ENCODE measurements at places on chromosomes 12 and 14.
A peak's percentile ranks its signal among the peaks of the same experiment; 100 is the strongest.

DNA sequence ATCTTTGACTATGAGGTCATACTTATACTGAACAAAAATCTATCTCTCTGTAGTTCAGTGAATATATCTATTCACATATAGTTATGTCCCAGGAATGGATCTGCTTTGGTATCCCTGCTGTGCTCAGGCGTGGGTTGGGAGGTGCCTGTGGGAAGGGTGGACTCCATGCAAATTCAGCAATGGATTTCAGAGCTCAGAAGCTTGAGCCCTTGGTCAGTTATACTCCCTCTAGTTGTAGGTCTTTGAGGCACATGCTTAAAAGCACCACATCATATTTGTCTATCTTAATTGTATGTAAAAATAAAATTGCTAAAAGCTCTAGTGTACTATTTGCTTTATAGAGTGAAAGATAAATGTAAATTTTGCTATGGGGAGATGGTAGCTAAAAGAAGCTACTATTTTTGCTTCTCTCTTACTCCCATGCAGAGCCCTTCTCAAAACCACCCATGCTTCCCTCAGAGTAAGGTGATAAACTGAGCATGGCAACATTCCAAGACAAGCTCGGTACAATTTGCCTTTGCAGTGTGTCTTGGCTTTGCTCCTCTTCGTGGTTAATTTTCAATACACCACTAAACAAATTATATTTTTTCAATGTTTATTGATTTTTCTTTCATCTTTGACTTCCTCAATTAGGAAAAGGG, 54.9 kb downstream of the SLC16A7 start:
- DNase-seq = no peak

DNA sequence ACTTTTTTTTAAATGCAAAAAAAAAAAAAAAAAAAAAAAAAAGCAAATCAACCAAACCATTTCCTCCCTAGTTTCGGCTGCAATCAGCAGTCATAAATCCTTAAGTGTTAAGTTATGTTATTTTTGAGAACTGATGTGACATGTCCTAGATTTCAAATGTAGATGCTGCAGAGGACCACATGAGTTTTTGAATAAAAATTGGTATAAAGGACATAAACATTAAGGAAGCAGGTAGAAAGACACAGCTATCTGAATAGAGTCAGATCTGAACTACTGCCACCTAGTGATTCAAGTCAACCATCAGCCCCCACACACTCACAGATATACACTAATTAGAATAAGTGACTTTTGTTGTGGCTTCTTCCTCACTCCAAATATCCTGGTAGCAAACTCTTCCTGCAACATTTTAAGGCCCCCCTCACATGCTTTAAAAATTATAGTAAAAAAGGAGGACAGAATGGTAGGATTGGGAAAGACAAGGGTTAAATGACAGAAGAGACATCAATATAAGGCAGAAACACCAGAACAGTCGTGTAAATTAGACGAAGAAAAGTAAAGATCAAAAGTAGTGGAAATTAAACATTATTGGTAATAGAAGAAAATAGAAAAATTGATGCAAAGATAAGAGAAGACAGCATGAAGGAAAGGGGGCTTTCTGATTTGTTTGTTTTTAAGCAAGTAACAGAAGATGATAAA, 394.5 kb upstream of the ATP2B1 start:
- DNase-seq = peak; percentile 14

GRCh38 chr12:2387103-2387834, 334.5 kb downstream of the CACNA1C start:
- DNase-seq = no peak

GRCh38 chr12:78888568-78888967, 24.0 kb downstream of the SYT1 start:
- no peak for DNase-seq

DNA sequence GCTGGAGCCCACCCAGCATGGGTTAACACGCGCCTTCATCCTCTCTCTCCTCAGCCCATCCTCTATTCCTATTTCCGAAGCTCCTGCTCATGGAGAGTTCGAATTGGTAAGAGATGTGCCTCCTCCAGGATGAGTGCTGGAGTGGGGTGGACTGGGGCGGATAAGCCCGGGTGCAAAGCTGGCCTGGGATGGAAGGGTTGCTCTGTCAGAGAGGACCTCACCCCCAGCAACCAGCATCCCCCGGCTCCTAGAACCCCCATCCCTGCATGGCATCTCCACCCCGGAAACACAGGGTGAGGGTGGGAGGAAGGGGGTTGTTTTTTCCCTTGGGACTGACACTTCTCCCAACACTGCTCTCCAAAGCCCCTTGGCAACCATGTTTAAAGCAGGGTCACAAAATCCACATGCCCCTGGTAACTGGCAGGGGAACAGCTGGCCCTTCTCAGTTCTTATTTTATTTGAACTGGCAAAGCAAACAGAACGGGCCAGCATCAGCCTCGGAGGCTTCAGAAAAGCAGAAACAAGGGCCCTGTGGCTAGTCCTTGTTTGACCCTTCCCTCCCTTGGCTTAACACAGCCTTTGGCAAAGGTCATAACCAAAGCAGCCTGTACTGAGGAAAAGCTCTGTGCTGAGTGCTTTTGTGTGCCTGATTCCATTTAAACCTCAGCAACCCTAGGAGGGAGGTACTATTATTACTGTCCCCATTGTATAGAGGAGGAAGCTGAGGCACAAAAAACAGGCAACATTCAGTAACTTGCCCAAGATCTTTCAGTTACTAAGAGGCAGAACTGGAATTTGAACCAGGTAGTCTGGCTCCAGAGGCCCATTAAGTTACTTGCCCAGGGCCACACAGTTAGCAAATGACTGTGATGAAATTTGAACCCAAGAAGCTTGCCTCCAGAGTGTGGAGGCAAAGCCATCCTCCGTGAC, 4.2 kb downstream of the GSTZ1 start:
- no peak for DNase-seq
